Naive thymus-derived CD8-positive, alpha-beta T cell (primary cell): ENCODE measurements at places on chromosomes 5 and 9. TPM values are rescaled to one million over a fixed set of nuclear protein-coding genes. Genes with fewer than 3 reads are reported as not detected.

DNA sequence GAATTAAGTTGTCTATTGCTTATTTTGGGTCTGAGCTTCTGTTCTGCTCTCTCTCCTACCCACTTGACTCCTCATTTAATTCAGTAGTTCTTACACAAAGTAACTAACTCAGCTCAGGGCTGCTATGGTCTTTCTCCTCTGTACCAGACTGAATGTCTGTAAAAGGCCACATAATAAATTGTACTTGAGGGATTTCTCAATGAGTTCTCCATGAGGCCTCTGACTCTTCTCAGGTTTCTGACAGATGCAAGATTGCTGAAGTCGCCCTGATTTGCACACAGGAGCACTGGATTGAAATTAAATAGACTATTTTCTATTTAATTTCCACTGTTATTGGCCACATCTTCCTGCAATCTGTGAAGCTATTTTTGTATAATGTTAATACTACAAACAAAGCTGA lies 2.9 kb downstream of the IQGAP2 start:
- DNase-seq = no peak

GRCh38 chr5:89513299-89514044 lies 630.5 kb upstream of the MEF2C start:
- no peak for DNase-seq

- no peak for DNase-seq
Observed at GRCh38 chr5:154493274-154493673, 15.2 kb upstream of the HAND1 start.

DNA sequence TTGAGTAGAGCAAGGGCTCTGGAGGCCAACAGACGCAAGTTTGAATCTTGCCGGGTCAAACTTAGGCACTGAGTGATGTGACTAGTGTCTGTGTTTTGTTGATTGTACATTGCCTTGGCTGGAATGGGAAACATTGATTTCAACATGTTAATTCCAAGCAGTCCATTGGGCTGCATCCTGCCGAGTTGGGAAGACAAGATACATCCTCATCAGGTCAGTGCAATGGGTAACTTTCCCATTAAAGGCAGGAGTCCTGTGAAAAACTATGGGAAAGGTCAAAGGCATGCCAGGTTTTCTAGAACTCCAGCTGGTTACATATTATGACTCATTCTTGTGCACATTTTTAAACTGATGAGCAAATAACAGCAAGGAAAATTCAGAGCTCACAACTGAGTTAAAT lies 126.5 kb upstream of the ABCA1 start:
- DNase-seq = no peak

- no peak for DNase-seq
Observed at GRCh38 chr9:2243666-2244555, 228.8 kb downstream of the SMARCA2 start.

GRCh38 chr5:130116462-130116861 lies 212.2 kb downstream of the CHSY3 start:
- DNase-seq = no peak

- DNase-seq = no peak
Observed at GRCh38 chr5:95358848-95359247, 32.3 kb upstream of the FAM81B start.

GRCh38 chr9:6924988-6925563 lies 167.3 kb downstream of the KDM4C start:
- no peak for DNase-seq

DNA sequence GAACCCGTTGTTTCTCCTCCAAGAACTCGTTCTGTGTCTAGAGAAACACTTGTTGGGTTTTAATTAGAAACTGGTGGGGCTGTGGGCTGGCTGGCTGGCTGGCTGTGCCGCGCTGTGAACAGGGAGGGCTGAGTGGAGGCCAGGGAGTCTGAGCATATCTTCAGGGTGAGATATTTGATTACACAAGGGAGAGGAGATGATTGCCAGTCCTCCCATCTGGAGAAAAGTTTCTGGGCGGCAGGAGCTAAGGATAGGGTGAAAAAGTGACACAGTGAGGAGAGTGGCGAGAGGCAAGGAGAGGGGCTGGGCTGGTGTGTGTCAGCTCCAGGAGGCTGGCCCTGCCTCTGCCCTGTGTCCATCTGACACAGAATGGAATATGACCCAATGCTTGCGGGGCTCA lies 63.0 kb downstream of the GDNF start:
- no peak for DNase-seq

DNA sequence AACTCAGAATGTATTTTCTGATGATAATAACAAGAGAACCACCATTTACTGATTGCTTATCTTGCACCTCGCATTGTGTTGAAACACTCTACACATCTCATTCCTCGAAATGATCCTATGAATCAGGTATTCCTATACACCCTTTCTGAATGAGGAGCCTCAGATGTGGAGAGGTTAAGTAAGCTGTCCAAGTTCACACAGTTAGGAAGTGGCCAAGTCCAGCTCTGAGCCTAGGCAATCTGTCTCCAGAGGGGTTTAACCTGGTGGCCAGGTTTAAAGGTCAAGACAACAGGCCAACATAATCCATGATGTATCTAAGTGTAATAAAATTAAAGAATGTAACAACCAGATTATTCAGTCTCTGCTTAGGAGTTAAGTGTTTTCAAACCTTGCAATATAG lies 12.9 kb downstream of the FAM169A start:
- no peak for DNase-seq

- no peak for DNase-seq
Observed at GRCh38 chr5:146528236-146528635, 12.2 kb upstream of the GPR151 start.

- DNase-seq = no peak
Observed at GRCh38 chr9:123500336-123500735, 144.3 kb downstream of the CRB2 start.

- DNase-seq = no peak
Observed at GRCh38 chr5:67414712-67415111, 218.1 kb upstream of the CD180 start.

- no peak for DNase-seq
Observed at GRCh38 chr5:133460172-133460758, 152.1 kb downstream of the FSTL4 start.

DNA sequence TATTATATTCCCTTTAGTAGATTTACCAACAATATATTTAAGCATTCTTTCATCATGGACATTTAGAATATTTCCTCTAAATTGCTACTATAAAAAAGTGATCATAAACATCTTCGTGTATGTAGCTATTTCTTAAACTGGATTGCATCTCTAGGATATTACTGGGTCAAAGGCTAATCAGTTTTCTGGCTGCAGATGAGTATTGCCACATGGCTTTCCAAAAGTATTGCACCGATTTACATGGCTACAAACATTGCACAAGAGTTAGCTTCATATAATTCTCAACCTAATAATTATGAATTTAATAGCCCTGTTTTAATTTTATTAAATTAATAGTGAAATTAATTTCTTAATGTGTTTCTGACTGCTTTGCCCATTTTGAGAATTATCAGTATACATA lies 183.4 kb downstream of the DMRT2 start:
- DNase-seq = no peak

DNA sequence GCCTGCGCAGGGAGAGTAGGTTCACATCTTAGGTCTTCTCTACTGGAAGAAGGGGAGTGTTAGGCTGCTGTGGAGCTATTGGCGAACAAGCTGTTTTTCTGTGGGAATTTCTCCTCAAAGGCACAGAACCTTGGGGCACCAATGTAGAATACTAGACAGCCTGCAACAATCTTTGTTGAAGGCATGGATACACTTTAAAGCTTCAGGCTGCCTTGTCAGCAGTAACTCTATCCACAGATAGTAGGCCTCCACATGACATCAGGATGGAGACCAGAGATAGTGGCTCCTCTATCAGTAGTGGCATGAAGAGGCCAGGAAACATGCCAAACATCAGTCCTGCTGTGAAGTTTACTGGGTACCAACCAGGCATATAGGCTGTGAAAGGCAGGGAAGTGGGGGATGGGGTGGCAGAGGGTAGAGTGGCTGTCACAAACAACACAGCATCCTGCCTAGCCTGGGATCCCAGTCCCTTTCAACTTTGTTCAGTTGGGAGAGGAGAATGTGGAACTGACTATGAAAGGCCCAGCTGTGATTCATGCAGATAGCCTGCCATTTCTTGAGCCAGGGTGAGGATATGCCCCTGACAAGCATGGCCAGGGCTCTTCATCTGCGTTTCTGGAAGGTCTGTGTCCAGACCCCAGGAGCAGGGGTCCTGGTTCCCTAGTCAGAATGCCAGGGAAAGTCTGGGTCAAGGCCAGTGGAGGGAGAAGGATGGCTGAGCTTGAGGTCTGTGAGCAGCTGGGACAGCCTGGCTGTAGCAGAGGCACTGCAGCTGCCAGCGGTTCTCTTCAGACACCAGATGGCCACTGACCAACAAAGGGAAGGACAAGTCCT lies 1.0 kb upstream of the HK3 start:
- DNase-seq = no peak

DNA sequence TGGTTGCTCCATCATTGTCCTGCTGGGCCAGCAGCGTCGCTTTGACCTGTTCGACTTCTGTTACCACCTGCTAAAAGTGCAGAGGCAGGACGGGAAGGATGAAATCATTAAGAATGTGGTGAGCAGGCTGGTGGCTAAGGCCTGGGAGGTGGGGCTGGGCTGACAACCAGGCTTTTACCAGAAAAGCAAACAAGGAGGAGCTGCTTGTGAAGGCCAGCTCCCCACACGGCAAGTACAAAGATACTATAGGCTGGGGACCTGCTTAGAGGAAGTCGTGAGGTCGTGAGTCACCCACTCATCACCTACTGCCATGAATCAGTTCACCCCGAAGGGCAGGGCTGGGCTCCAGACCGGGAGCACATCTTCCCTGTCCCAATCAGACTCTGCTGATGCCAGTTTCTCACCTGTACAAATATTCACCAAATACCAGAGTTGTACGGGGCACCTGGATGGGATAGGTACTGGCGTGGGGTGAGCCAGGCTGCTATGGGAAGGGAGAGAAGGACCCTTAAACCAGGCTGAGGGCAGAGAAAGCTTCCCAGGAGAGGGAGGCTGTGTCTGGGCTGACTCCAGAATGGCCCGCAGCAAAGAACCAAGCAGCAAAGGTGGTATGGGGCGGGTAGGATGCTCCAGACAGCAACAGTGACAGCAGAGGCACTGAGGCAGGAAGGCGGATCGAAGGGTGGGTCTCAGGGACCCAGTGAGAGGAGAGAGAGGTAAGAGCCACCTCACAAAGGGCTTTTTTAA lies 69.3 kb upstream of the NIPAL4 start:
- no peak for DNase-seq

GRCh38 chr9:129009584-129010141 lies 18.5 kb downstream of the SH3GLB2 start:
- no peak for DNase-seq

GRCh38 chr5:180652771-180653170 lies 3.4 kb upstream of the FLT4 start:
- no peak for DNase-seq

GRCh38 chr5:72487177-72487576 lies 20.0 kb downstream of the ZNF366 start:
- DNase-seq = no peak

DNA sequence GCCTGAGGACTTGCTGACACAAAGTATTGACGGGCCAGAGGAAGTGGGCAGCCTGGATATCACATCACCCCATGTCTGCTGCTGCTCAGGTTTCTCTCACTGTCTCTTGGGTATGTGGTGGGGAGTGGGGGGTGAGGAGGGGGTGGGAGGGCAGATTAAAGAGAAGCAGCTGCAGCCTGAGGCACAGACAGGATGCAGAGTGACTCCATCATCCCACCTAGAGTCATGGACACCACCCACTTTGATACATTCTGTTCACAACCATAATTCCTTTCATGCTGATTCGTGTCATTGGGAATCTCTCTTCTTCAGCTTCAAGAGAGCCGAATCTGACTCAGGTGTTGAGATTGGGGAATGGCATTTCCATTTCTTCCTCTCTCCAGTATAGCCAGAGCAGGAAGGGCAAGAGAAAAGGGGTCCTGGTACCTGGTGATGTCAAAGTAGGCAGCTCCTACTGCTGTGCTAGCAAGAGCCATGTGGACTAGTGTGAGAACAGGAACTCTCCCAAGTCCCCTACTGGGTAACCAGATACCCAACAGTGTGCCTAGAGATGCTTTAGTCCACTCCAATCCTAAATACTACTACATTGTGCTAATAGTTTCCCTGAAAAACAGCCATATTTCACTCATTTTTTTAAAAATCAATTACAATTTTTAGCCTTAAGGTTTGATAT lies 22.4 kb downstream of the GRAMD2B start:
- DNase-seq = no peak

GRCh38 chr5:80958616-80959015 lies 1.5 kb upstream of the RASGRF2 start:
- no peak for DNase-seq

DNA sequence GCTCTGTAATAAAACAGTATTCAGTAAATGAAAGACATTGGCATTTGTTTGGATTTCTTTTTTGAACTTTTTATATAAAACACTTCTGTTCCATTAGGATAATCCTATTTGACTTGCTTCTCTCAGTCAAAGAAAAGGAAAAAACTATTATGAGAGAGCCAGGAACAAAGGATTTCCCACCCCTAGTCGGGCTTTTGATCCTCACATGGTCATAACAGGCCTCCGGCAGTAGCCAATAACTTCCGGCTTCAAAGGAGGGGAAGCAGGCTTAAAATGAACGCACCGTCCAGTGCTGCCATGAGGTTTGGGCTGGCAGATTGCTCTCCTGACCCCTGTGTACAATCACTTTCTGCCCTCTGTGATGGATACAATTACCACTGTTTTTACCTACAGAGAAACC lies 209.3 kb downstream of the ZNF608 start:
- no peak for DNase-seq

DIMT1 gene
- polyA plus RNA-seq = 44.4 TPM

GDA gene
- polyA plus RNA-seq = not detected

SLC2A6 gene
- polyA plus RNA-seq = 4.0 TPM

PCDHA9 gene
- not detected for polyA plus RNA-seq

PIP5K1B gene
- polyA plus RNA-seq = not detected

MEGF9 gene
- 4.5 TPM for polyA plus RNA-seq

NR5A1 gene
- not detected for polyA plus RNA-seq
